ENCODE measurements at places on chromosomes 6 and 20. TPM values are rescaled to one million over a fixed set of nuclear protein-coding genes. Genes with fewer than 3 reads are reported as not detected.

BFSP1 gene
- 2.8 TPM for total RNA-seq

BACH2 gene
- 0.09 TPM for total RNA-seq

MYB gene
- 0.14 TPM for total RNA-seq

FABP7 gene
- total RNA-seq: 0.71 TPM
